LoVo (cell line): ENCODE measurements at places on chromosomes 4 and X.

- DNase-seq = no peak
Observed at GRCh38 chr4:123986268-123986798, 589.7 kb downstream of the SPRY1 start.

GRCh38 chr4:66357316-66357715, 687.0 kb upstream of the EPHA5 start:
- no peak for DNase-seq

DNA sequence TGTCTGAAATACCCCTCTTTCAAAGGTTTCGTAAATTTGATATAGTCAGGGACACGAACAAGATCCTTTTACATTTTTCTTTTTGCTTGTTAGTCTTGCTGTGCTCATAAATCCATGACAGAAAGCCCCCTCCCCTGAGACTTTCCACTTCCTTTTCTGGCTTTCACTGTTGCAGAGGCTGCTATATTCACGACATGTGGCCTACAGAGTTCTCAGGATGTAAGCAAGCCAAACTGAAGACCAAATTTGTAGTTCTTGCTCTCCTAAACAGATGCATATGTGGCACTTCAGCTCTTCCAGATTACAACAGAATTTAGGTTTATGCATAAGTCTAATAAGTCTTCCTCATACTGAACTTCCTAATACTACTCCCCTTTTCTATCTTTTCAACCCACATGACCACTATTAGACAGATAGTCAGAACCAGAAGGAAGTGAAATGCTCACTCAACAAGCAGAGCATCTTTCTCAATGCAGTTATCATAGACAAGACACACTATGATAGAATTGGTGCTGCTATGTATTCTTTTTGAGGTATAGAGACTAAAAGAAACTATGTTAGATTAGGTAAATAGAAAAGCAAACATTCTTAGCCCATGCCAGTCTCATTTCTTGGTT, 15.0 kb downstream of the BTK start:
- DNase-seq = no peak

DNA sequence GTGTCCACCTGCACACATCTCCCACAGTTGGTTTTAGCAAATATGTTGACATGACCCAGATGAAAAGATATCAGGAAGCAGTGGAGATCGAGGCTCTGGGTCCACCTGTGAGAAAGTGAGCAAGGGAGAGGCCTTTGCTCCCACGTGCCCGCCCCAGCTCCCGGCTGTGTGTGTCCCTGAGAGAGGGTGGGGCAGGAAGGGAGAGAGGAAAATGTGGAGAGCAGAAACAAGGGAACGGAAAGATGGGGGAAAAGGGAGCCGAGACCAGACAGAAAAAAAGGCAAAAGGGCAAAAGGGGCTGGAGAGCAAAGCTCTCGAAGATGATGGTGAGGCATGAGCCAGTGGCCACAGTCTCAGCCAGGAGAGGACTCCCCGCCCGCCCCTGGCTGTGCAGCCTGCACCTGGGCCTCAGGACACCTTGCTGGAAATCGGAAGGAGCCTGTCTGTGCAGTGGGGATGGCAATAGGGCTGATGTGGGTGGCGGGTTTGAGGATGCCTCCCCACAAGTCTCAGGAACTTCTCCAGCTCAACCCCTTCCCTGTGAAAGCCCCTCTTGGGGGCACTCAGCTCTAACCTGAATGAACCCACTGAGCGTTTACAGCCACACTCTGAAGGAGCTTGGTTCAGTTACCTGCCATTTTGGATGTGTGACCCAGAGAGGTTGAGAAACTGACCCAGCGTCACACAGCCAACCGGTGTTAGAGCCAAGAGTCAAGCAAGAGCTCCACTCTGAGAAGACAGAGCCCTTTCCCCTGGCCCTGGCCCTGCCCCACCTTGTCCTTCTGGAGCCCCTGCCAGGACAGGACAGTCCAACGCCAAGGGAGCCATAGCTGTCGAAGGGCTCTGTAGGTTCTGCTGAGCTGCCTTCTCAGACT, 20.3 kb upstream of the MSX1 start:
- no peak for DNase-seq

GRCh38 chr4:169015186-169015623, 5.2 kb upstream of the CBR4 start:
- no peak for DNase-seq

GRCh38 chr4:85603437-85604336, 128.7 kb downstream of the ARHGAP24 start:
- DNase-seq = no peak

DNA sequence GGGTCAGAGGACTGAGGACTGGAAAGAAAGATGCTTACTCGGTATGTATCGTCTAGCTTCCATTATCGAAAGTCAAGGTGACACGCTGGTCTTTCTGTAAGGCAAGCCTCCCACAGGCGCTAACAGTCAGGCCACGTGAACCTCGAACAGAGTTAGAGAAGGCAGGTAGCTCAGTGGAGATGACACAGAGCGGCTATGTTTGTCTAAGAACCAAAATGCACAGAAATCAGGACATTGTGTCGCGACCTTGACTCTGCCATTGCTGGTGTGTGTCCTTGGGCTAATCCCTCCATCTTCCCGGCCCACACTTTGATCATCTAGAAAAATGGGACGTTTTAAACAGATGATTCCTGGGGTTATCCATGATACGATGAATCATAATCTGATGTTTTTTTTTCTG, 40.3 kb downstream of the IRF2 start:
- DNase-seq = no peak

GRCh38 chr4:86833615-86834014, 15.6 kb downstream of the SLC10A6 start:
- no peak for DNase-seq

- DNase-seq = no peak
Observed at GRCh38 chr4:16544251-16544721, 318.0 kb upstream of the TAPT1 start.

DNA sequence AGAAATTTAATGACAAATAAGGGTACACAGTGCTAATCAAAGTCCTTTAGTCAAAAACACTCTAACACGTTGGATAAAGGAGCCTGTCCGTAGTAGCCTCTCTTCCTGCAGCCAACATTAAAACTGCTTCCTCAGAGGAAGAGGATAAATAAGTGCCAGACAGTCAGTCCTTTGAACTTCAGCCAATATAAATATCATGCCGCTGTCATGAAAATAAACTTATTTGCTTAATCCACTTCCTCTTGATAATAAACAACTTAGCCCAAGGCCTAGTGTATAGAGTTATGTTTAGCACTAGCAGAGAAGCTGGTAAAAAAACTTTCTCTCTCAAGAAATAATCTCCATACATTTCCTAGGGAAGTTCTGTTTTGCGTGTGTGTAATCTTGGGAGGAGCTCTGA, 196.7 kb downstream of the HS3ST1 start:
- peak; percentile 51 for DNase-seq

DNA sequence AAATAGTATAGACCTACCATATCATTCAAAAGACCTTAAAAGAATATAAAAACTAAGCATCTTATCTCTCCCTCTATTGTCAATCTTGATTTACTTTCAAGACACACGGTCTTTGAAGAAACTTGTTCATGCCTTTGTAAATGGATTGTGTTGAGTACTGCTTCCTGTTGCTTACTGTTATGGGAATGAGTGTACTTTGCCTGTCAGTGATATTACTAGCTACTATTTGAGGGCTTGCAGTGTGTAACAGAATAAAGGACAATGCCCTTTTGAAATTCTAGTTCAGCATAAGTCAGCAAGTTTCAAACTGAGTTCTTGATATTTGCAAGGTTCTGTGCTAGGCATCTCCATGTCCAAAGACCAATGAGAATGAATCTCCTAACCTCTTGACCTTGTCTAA, 36.0 kb downstream of the CDKL5 start:
- DNase-seq = no peak

DNA sequence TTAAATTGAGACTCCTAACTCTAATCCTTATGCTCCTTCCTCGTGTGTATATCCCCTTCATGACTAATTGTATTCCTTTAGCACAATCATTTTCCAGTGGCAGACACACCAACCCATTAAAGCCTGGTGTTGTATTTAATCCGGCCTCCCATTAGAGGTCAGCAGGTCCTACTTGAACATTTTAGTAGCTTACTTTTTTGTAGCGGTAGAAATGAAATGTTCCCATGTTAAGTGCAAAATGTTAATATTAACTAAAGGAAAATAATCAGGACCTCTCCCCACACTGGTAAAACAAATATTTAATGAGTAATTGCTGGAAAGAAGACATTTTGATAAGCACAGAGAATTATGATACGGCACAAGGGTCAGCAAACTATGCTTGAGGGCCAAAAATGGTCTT, 3.4 kb downstream of the RAB33B start:
- no peak for DNase-seq

DNA sequence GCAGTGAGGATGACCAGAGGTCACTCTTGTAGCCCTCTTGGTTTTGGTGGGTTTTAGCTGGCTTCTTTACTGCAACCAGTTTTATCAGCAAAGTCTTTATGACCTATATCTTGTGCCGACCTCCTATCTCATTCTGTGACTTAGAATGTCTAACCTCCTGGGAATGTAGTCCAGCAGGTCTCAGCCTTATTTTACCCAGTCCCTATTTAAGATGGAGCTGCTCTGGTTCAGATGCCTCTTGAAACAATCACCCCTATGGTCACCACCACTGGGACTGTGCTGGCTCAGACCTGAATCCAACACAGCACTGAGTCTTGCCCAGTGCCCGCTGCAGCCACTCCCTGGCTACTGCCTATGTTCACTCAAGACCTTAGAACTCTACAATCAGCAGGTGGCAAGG, 49.4 kb downstream of the MCUB start:
- DNase-seq = no peak

GRCh38 chrX:86436116-86436515, 287.9 kb downstream of the DACH2 start:
- no peak for DNase-seq
